ENCODE measurements at places on chromosomes 6 and 20.

GRCh38 chr20:51125780-51126179, 102.9 kb upstream of the KCNG1 start:
- DNase-seq = peak; percentile 69
- no peak overlapping the region for H3K4me3 ChIP-seq
- H3K4me1 ChIP-seq = peaks cover 20% of the 10 kb centered on the region
- H3K27ac ChIP-seq = no peak overlapping the region
- H3K27me3 ChIP-seq = no peaks in the 10 kb centered on the region

DNA sequence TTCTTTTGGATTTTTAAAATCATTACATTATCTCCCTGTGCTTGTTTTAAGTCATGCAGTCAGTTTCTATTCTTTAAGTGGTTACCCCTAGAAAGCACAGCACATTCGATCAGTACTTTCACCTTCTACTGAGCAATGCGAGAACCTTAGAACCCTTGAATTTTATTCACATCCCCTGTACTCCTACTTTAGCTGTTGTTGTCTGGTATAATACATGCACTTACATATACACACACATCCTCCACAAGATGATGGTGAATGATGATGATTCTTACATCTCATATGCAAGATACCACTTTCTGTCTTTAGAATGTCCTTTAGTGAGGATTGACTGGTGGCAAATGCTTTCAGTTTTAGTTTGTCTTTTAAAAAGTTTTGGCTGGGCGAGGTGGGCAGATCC, 5.7 kb downstream of the CDC40 start:
- H3K27me3 ChIP-seq = no peaks in the 10 kb centered on the region
- no peak overlapping the region for H3K27ac ChIP-seq
- DNase-seq = no peak
- H3K36me3 ChIP-seq = no peaks in the 10 kb centered on the region
- no peak overlapping the region for H3K4me3 ChIP-seq
- H3K4me1 ChIP-seq = no peaks in the 10 kb centered on the region

DNA sequence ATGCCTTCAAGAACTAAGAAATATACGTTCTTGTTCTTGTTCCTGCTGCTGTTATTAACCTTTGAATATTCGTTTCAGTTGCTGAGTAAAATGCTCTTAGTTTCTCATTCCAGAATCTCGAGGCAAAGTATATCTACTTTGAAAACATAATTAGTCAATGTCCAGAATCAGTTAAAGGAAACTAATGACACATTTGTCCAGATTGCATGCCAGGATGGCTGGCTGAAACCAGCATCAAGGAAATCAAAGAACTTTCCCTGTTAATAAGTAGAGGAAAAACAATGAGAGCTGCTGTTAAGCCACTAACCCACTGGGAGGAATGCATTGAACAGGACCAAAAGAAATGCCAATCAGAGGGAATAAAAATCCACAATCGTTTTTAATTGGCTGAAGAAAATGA, 196.9 kb downstream of the ALDH8A1 start:
- H3K4me1 ChIP-seq = no peaks in the 10 kb centered on the region
- H3K36me3 ChIP-seq = no peaks in the 10 kb centered on the region
- no peaks in the 10 kb centered on the region for H3K27me3 ChIP-seq
- no peak for DNase-seq

- DNase-seq = no peak
- H3K4me1 ChIP-seq = no peaks in the 10 kb centered on the region
- no peaks in the 10 kb centered on the region for H3K36me3 ChIP-seq
- no peaks in the 10 kb centered on the region for H3K27me3 ChIP-seq
Observed at GRCh38 chr6:7960848-7961247, 50.3 kb upstream of the TXNDC5 start.

DNA sequence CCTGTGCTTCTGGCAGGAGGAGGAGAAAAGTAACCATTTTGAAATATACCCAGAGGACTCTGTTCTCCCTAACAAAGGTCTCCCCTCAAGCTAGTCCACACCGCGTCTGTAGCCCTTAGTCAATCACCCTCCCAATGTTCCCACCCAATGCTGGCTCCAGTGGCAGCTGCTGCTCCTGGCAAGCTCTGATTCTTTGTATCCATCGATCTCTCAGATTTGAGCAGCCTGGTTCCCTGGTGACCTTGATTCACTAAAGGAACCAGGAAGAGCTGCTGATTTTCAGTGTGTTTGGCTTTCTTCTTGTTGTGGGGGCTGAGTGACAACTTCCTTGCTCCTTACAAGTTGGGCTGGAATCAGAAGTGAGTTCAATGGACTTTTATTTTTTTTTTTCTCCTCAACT, 68.5 kb downstream of the FOXC1 start:
- peaks cover 3% of the 10 kb centered on the region for H3K4me1 ChIP-seq
- H3K27ac ChIP-seq = peak overlapping the region; percentile 2
- no peaks in the 10 kb centered on the region for H3K27me3 ChIP-seq
- H3K36me3 ChIP-seq = no peaks in the 10 kb centered on the region
- peak; percentile 46 for DNase-seq
- no peak overlapping the region for H3K4me3 ChIP-seq

DNA sequence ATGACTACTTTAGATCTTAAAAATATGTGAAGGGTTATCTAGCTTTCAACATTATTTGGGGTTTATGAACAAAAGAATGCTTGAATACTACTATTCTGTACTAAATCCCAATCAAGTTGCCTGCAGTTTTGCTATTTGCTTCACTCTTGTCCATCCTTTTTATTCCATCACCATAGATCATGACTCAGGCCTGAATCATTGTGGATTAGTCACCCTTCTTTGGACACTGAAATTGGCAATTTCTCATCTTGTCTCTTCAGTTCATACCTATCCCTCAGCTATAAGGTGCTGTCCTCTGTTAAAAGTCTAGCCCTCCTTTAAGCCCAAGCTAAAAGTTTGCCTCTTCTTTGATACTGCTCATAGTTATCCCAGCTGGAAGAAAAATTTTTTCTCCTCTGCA, 199.1 kb downstream of the CENPW start:
- no peak overlapping the region for H3K27ac ChIP-seq
- no peaks in the 10 kb centered on the region for H3K4me1 ChIP-seq
- H3K4me3 ChIP-seq = no peak overlapping the region
- DNase-seq = no peak
- no peaks in the 10 kb centered on the region for H3K27me3 ChIP-seq

DNA sequence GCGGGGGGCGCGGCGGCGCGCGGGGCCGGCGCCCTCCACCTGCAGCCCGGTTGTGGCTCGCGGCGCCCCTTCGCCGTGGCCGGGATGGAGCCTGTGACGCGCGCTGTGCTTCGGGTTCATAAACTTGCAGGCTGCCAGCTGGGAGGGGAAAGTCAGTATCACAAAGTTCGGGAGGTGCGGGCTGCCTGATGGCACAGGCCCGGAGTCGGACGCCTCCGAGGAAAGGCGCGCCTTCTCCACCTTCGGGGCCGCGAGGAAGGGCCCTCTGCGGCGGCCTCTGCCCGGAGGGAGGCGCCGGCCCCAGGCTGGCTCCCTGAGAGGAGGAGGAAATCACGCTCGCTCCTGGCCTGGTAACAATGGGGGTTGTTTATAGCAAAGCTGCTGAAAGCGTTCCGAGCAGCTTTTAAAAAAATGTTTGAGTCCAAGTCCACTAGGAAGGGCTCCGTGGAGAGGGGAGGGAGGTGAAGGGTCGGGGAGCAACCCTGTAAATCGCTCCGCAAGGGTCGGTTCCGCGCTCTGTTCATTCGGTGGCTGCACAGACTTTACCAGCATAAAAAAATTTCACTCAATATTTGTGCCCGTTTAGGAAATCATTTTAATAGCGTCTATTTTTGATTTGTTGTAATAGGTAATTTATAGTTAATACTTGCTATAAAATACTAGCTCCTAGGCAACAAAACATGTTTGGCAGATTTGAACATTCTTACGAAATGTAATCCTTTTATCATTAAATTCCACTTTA, 1.0 kb downstream of the AFDN start:
- H3K27ac ChIP-seq = peak overlapping the region; percentile 75
- DNase-seq = peak; percentile 68

- H3K4me3 ChIP-seq = peak overlapping the region; percentile 81
- no peak overlapping the region for H3K27ac ChIP-seq
- peaks cover 15% of the 10 kb centered on the region for H3K4me1 ChIP-seq
- H3K27me3 ChIP-seq = no peaks in the 10 kb centered on the region
- no peaks in the 10 kb centered on the region for H3K36me3 ChIP-seq
Observed at GRCh38 chr20:44886828-44887227, 1.3 kb downstream of the YWHAB start.

DNA sequence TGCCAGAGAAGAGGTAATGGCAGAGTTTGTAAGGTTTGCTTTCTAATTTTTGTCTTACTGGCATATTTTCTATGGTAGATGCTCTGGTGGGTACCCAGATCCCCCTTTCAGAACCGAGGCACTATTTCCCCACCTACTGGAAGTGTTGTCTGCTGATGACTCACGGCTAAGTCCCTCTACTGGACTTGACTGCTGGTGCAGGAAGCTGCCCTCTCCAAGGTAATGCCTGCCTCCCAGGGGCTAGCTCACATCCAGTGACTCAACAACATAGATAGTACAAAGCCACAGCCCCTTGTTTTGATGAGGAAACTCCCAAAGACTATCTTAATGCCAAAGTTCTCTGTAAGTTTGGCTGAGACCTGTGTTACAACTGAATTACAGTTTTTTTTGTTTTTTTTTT, 285.4 kb upstream of the FLRT3 start:
- no peaks in the 10 kb centered on the region for H3K27me3 ChIP-seq
- no peaks in the 10 kb centered on the region for H3K36me3 ChIP-seq
- H3K4me3 ChIP-seq = no peak overlapping the region
- H3K27ac ChIP-seq = no peak overlapping the region
- no peak for DNase-seq
- no peaks in the 10 kb centered on the region for H3K4me1 ChIP-seq

- H3K27me3 ChIP-seq = no peaks in the 10 kb centered on the region
- no peak overlapping the region for H3K4me3 ChIP-seq
- peaks cover 4% of the 10 kb centered on the region for H3K36me3 ChIP-seq
- no peak overlapping the region for H3K27ac ChIP-seq
Observed at GRCh38 chr6:161246725-161247124, 27.1 kb downstream of the AGPAT4 start.

DNA sequence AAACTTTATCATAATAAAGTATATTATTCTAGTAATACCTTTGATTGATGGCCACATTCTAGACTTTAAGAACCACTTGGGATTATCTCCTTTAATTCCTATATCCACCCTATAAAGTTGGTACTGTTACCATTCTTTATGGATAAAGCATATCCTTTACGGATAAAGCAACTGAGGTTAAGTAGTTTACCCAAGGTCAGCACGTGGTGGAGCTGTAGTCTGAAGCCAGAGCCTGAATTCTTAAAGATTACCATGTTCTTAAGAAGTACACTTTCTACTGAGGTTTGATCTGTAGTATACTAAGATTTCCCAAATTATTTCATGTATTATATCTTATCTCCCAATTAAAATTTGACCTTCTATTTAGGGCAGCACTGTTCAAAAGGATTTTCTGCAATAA, 3.0 kb upstream of the NCOA7 start:
- H3K27me3 ChIP-seq = no peaks in the 10 kb centered on the region
- H3K36me3 ChIP-seq = no peaks in the 10 kb centered on the region
- H3K4me3 ChIP-seq = no peak overlapping the region

DNA sequence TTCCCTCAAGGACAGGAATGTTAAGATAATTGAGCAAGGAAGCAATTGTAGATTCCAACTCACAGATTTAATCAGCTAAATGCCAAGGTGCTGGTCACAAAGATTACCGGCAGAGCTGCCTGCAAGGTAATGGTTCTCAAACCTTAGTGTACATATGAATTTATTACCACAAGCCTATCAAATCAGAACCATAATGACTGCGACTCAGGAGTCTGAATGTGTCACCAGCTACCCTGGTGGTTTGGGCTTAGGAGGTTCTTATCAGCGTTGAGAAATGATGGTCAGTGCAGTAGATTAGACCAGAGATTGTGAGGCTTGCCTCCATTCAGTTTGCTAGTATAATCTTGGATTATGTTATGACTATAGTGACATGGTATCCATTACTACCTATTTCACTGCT, 78.9 kb downstream of the MTFR2 start:
- DNase-seq = no peak
- H3K36me3 ChIP-seq = no peaks in the 10 kb centered on the region
- no peak overlapping the region for H3K27ac ChIP-seq
- H3K27me3 ChIP-seq = no peaks in the 10 kb centered on the region

DNA sequence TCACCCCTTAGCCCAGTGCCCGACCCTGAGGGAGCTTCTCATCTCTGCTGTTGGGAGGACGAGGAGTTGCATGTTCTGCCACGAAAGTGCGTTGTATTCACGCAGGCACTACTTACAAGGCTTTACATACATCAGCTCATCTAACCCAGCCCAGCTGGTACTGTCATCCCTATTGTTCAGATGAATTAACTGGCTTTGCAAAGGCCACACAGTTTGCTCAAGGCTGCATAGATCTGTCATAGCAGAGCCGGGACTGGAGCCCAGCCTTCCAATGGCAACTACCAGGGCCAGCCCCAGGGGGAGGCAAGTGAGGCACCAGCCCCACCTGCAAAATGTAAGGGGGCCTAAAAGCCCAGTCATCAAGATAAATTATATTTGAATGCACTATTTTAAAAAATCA, 257.6 kb downstream of the NFATC2 start:
- no peaks in the 10 kb centered on the region for H3K4me1 ChIP-seq
- no peak overlapping the region for H3K27ac ChIP-seq
- no peaks in the 10 kb centered on the region for H3K36me3 ChIP-seq
- DNase-seq = no peak

Data from spinal cord (tissue), 10 donors.